AG08395 (cell line): ENCODE measurements at places on chromosomes 1 and 21.

DNA sequence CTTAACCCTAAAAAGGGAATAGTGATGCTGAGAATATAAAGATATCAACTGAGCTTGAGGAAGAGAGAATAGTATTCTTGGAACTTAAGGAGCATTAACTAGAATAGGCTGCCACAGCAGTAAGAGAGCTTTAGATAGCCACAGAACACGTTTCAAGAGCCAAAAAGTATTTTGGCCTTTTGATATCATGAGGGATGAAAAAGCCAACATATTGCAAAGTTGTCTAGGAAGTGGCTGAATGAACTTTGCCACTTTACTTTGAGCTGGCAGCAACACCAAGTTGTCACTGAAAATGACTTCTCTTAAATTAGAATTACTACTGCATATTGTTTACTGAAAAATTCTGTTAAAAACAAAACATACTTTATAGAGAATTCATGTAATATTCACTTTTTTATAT, 1476.2 kb downstream of the MRPL39 start:
- DNase-seq, result no peak

- DNase-seq, result no peak
Measured at GRCh38 chr1:156767879-156768604, 707 bp downstream of the PRCC start.

DNA sequence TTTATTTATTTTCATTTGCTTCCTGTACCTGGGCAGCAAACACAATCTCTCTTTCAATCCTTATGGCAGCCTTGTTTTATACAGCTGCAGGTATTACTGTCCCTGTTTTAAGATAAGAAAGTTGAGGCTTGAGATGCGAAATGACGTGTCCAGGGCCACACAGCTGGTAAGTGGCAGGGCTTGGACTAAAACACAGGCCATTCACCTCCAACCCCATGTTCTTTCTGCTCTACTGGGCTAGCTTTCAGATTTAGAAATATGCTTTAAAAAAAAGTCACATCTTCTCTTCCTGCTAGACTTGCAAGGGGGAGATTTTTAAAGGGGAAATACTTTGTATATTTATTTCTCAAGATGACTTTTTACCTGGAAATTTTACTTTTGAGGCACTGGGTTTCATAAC, 62.8 kb downstream of the CNST start:
- no peak for DNase-seq

DNA sequence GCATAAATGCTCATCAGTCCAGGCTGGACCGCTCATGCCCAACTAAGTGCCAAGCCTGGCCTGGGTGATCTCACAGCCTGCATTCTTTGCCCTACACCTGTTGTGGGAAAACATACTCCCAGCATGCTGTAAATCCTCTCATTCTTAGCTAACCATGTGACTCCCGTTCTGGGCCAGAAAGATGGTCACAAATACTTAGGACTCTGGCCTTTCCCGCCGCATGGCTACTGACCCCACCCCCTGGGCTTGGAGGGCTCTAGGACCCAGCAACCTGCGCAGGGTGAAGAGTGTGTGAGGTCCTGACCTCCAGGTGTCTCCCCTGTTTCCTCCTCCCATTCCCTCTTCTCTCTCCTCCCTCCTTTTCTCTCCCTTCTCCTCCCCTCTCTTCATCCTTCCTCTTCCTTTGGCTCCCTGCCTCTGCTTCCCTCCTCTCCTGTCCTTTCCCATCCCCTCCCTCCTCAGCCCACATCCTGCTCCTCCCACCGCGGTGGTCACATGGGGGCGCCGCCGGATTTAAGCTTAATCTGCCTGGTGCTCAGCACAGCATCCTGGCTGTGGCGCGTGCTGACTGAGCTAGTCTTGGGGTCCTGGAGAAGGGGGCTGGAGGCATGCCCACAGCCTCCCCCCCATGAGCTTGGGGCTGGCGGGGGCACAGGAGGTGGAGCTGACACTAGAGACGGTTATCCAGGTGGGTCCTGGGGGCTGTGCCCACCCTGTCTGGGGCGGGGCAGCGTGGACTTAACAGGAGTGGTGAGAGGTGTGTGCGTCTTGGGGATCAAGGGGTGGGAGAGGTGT, at the start of gene CROCC:
CROCC (plus strand) TSS at position 541 of the 795 bp plus-strand sequence; CDS start at position 629, 88 bp downstream.
- no peak for DNase-seq

- peak; percentile 19 for DNase-seq
Measured at GRCh38 chr1:101115112-101115511, 89.5 kb upstream of the DPH5 start.

DNA sequence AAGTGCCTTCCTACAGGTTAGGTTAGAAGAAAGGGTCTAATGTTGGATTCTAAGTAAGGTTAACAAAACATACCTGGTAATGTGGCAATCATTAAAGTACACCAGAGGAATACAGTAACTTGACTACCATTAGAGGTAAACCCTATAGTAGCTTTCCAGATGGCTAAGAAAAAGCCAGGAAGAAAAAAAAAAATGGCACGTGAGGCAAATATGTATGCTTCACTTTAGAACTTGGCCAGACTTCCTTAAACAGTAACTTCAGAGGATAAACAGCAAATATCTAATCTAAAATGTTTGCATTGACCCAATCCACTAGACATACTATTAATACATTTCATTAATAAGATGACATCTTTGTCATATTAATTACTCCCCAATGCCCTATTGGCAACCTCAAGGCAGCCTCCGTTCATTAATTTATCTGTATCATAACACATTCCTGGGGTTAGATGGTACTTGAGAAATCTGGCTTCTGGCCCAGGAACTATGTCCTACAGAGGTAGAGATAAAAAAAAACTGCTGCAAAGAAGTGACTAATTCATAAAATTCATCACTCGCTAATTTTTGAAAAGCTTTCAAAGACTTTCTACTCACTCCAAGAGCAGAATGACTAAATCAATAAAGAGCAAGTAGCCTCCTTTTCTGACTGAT, 5.8 kb downstream of the DCAF8 start:
- DNase-seq, result peak; percentile 50

GRCh38 chr1:17514776-17515175, 24.7 kb upstream of the ARHGEF10L start:
- no peak for DNase-seq

GRCh38 chr1:3014050-3014440, 7.2 kb upstream of the ACTRT2 start:
- DNase-seq, result no peak

DNA sequence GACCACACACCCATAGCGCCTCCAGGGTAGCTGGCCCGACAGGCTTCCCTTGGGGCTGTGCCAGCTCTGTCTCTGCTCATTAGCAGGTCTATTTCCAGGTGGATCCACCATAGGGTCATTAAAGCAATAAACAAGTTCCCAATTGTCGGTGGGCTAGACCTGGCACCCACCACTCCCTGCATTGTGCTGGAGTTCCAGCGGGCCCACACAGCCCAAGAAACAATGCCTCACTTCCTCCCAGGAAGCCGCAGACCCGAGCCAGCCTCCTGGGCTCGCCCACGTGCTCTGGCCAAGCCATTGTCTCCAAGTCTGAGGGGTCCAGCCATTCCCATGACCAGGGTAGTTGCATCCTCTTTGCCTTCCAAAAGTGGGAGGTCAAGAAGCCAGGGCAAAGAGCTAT, 27.5 kb upstream of the SOX13 start:
- DNase-seq, result no peak

DNA sequence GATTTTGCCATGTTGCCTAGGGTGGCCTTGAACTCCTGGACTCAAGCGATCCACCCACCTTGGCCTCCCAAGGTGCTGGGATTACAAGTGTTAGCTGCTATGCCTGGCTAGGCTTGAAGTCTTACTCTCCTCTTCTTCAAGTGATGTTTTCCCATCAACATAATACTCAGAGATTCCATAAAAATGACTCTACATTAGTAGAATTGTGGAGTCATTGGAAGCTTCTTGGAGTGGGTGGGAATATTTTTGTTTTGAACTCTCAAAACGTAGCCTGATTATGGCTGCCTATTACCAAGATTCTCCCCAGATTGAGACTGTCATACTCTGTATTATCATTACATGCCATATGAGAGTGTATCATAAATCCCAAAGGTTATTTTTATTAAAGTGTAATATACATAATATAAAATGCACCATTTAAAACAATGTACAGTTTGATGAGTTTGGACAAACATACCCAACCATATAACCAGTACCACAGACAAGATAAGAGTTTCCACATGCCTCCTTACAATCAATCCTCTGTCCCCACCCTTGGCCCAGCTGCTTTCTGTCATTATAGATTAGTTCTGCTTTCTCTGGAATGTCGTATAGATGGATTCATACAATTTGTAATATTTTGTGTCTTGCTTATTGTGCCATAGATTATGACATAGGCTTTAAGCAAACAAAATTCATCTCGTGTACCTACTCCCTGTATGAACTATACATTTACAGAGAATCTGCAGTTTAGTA, 8.0 kb upstream of the DNM3 start:
- DNase-seq, result peak; percentile 12

DNA sequence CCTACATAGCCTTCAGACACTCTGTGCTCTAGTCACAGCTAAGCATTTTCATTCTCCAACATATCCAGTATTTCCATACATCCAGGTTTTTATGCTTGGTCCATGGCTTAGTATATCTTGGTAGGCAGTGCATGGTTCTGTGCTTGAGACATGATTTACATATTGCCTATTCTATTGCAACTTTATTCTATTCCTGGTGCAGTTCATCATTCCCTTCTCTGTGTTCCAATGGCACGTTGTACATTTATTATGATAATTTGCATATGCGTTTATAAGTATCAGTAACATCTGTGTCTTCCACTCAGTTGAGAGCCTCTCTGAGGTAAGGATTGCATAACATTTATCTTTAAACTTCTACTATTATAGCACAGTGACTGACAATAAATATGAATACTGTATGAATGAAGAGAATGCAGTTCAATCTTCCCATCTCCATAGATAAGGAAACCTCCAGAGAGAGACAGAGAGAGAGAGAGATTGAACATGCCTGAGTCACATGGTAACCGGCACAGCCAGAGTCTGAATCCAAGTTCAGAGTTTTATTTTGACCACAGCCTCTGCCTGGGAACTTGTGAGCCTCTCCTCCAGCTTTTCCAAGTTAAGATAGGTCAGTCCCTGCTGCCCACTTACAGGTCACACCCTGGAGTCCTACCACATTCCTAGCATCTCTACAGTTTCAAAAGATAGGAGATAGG, 41.5 kb downstream of the PLPPR5 start:
- peak; percentile 36 for DNase-seq

GRCh38 chr1:245961137-245961540, 545.9 kb downstream of the SMYD3 start:
- DNase-seq, result peak; percentile 26

DNA sequence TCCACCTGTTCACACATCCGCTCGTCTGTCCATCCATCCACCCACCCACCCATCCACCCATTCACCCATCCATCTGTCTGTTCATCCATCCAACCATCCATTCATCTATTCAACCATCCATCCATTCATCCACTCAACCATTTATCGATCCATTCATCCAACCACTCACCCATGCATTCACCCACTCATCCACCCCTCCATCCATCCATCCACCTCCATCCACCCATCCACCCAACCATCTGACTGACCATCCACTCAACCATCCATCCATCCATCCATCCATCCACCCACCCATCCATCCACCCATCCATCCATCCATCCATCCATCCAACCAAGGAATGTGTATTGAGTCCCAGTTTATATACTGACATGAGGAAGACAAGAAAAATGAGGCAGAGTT, 73.1 kb downstream of the UMODL1 start:
- DNase-seq, result no peak

- DNase-seq, result no peak
Measured at GRCh38 chr1:208461680-208462079, 217.5 kb upstream of the PLXNA2 start.

DNA sequence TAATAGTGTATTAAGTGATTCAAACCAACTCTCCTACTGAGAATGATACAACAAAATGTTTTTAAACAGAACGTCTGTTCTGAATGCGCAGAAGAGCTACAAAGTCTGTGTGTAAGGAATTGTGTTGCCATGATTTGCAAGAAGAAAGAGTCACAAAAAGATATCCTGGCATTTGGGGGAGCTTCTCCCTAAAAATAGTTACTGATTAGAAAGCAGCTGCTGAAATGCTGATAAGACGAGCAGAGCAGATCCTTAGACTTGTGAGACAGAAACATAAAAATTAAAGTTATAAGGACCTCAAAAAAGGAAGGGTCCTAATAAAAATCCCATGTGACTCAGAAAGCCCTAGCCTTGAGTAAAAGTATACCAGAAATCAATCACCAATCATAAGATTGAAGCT, 54.9 kb upstream of the CRB1 start:
- DNase-seq, result no peak

- peak; percentile 75 for DNase-seq
Measured at GRCh38 chr1:108817016-108817415, 39.9 kb downstream of the AKNAD1 start.

DNA sequence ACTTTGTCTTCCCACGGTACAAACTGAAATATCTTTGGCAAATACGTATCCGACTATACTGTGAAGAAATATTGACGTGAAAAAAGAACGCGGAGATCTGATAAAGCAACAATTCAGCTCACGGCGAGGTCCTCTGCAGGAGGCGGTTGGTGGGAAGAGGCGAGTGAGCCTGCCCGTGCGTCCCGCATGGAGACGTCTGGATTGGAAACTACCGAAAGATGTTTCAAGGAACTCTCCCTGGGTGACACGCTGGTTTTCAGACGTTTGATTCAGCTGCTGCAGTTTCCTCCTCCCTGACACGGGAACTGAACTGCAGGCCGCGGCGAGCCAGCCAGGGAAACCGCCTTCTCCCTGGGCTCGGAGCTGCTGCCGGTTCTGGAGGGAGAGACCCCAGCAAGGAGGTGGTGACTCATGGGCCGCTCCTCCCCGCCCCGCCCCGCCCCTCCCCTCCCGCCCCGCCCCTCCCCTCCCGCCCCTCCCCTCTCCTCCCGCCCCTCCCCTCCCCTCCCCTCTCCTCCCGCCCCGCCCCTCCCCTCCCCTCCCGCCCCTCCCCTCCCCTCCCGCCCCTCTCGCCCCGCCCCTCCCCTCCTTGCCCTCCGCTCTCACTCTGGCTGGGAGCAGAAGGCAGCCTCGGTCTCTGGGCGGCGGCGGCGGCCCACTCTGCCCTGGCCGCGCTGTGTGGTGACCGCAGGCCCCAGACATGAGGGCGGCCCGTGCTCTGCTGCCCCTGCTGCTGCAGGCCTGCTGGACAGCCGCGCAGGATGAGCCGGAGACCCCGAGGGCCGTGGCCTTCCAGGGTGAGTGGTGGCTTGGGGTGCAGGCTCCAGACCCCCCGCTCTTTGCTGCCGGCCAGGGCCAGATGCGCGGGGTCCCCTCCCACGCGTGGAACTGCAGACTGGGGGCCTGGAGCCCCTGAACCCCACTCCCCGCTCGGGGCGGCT, at the start of gene COL6A1:
COL6A1 (plus strand) TSS at position 620 of the 941 bp plus-strand sequence; CDS start at position 701, 81 bp downstream.
- peak; percentile 86 for DNase-seq

DNA sequence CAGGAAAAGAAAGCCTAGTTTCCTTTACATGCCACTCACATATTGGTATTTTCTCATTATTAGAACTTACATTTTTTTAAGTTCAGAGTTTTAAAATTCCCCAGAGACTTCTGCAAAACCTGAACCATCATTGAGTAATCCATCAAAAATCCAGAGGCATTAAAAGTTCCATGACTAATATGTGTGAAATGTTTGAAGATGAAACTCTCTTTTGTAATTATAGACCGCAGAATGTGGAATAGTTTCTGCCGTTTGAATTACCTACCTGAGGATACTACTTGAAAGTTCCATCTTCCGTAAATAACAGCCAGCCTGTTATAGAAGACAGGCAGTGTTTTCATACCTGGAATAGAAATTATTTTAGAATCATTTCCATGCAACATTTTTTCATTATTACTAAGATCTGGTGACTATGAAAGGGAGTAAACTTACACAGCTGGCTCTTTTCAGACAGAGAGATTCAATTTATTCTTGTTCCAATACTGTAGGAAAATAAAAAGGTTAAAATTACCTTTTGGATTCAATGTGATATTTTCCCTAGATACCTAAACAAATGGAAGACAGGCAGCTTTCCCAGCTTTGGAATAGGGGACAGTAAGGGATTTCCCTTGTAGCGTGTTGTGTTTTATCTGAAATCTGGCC, 131.4 kb downstream of the ST6GALNAC5 start:
- DNase-seq, result peak; percentile 76
